ENCODE measurements at places on chromosomes 11 and 22.

DNA sequence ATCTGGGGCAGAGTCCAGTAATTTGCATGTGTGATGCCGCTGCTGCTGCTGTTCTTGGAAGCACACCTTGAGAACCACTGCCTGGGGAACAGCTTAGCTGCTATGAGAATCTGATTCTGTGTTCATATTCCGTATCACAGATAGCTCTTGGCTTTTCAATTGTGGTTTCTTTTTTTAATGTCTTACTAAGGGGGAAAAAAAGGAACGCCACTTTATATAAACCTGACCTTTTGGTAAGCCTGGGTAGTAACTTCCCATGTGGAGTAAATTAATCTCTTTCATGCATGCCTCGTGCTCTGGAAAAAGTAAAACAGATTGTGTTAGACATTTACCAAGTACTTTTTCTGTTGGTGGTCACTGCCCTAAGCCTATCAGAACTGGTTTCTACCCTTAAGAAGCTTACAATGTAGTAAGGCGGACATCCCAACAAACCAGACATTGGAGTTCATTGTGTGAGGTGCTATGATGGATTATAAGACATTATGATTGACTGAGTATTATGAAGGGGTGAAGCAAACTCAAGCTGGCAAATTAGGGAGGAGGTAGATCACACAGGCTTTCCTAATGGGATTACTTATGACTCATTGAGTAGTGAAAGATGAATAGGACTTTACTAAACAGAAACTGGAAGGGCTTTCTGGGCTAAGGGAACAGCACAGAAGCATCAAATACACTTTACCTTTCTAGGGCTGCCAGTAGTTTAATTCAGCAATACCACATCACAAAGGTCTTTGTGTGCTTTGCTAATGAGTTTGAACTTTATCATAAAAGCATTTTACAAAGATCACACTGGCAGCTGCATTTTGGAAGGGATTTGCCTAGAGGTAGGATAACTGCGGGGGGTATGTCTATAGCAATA, 64.7 kb downstream of the MAML2 start:
- DNase-seq: no peak

DNA sequence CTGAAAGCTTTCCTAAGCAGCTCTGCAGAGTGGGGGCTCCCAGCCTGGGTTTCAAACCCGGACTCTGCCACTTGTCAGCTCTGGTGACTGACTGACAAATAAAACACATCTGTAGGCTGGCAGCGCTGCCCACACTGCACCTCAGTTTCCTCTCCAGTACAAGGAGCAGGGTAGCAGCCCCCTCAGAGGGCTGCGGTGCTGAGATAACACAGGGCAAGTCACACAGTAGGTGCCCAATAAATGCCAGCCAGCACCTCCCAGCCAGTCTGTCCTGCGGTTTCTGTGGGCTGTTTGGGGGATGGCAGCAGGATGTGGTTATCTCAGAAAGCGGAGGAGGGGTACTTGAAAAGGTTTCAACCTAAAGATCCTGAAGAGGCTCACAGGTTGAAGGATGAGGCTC, 1.5 kb downstream of the SYT12 start:
- no peak for DNase-seq

DNA sequence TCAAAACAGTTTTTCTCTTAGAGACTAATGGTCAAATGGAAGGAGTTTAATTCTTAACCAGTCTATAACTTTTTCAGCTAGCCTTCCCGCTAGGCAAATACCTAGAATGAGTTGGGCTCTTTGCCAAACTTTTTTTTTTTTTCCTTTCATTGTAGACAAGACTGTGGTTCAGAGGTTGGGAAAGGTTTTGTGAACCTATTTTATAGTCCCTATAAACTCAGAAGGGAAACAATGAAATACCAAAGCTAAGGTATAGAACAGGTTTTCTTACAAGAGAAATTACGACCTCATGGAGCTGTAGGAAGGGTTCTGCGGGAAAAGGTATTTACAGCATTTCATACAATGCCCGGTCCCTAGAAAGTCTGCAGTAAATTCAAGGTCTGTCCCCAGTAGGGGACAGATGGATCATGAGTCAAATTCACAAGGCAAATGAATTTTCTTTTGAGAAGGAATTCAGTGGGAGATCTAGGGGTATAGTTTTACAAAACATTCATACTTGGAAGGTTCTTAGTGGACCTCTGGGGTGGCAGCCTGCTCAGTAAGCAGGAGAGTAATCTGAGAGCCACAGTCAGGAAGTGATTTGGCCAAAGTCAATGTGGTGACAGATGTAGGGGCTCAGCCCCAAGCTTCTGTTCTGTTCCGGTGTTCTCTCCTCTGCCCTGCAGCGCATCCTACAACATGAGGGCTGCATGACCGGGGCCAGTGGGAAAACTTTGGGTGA, 146.8 kb downstream of the DBX1 start:
- DNase-seq: no peak

DNA sequence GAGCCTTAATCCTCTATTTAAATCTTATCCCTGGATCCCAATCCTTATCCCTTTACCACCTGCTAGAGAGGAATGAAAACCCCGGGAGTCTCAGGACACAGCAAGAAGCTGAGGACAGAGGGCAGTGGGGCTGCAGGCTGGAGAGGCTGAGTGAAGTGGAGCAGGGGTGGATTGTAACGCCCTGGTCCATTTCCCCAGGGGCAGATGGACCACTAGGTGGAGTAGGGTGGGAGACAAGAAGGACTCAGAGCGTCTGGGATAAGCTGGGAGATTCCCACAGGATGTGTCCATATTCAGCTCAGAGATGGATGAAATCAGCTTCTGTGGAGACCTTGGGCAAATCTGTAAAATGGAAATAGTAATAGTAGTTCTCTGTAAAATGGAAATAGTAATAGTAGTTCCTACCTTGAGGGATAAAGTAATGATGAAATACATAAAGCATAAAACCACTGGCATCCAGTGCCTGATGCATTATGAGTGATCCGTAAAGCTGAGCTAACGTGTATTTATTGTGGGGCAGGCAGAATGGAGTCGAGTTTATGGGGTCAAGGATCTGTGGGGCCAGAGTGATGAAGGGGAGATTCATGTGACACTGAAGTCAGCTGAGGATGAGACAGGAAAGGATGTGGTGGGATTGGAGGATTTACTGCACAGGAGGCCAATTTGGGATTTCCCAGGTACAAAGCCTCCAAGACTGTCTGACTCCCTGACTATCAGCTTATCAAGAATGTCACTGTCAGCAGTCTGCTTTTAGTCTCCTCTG, 1.9 kb upstream of the ROBO4 start:
- peak; percentile 69 for DNase-seq

- DNase-seq: no peak
These were observed 734 bp downstream of the SNU13 start for GRCh38 chr22:41687901-41688364.

DNA sequence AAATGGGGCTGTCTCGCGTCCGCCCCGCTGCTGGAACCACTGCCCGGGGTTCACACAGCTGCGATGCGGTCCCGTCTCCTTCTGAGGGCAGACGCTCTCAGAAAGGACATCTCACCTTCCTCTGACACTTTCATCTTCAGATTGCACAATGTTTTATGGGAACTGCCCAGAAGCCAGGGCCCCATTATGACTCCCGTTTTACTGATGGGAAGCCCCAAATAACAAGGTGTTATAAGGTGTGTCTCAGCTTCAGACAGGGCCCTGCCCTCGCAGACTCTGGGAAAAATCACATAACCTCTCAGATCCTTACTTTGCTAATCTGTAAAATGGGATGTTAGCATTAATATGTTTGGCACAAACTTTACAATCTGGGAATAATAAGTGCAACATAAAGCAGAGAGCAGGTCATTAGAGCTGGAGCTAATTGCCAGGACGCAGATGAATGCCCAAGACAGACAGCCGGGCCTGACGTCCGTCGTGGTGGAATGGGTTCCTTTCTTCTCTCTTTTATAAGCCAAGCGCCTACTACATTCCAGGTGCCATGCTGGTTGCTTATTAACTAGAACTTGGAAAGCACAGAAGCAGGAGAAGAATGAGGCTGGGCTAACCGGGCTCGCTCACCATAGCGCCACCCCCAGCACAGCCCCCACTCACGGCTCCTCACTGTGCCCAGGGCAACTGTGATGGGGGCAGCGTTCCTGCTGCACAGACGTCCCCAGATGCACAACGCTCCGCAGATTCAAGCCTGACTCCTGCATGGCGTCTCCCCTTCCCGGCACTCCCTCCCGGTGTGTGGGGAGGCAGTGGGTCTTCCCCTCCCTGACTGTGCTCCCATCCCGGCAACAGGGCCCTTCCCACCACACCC, 43.8 kb downstream of the TRMU start:
- no peak for DNase-seq

DNA sequence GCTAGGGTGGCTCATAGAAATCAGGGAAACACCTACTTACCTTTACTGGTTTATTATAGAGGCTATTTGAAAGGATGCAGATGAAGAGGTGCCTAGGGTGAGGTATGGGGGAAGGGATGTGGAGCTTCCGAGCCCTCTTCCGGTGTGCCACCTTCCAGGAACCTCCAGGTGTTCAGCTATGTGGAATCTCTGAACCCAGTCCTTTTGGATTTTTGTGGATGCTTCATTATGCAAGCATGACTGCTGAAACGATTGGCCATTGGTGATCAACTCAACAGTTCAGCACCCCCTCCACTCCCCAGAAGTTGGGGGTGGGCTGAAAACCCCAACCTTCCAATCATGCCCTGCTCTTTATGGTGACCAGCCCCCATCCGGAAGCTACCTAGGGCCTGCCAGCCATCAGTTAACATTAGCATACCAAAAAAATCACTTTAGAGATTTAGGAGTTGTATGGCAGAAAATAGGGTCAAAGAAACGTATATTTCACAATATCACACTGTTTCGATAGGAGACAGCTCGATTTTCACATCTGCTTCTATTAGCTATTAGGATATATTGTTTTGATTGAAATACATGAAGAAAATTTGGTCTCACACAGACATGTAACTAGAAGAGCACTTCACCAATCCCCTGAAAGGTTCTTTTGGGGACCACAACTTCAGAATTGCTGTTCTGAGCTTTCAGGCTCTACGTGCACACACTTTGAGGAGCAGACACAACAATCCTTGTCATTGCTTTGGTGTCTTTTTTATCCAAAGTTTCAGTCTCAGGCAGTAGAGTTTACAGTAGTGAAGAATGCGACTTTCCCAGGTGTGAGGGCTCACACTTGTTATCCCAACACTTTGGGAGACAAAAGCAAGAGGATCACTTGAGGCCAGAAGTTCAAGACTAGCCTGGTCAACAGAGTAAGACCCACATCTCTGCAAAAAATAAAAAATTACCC, 3.3 kb upstream of the POLR2G start:
- DNase-seq: no peak

DNA sequence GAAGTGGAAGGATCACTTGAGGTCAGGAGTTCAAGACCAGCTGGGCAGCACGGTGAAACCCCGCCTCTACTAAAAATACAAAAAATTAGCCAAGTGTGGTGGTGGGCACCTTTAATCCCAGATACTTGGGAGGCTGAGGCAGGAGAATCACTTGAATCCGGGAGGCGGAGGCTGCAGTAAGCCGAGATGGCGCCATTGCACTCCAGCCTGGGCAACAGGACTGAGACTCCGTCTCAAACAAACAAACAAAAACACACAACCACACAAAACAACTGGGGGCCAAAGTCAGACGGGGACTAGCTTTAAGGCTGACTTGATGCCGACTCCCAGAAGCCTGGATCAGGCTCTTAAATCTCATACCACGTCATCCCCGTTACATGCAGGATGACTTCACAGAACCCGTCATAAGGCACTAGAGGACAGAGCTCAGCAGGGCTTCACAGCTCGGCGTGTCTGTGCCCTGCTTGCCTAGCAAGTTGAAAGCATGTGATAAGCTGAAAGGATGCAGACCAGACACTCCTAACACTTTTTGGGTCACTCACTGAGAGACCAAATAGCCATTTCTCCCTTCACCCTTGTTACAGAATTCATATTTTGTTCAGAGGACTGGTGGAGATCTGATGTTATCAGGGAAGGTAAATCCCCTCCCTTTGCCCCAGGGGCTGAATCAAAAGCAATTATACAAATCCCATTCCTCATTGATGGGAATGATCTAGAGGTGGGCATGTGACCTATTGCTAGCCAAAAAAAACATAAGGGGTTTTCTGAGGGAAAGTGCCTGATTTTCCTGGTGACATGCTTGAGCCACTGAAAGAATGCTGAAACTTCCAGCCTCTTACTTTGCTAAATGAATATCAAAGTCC, 65.4 kb downstream of the GAB2 start:
- DNase-seq: no peak

DNA sequence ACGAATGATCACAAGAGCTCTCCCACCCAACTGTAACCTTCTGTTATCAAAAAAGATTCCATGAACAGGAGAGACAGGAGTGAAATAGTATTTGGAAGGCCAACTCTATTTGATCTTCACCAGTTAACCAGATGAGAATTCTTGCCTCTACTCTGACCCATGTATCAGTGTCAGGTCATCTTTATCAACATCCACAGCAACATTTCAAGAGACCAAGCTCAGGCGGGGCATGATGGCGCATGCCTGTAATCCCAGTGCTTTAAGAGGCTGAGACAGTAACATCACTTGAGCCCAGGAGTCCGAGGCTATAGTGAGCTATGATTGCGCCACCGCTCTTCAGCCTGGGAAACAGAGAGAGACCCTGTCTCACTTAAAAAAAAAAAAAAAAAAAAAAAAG, 62.3 kb downstream of the GAB2 start:
- DNase-seq: no peak

- DNase-seq: no peak
These were observed 458.5 kb upstream of the CCDC90B start for GRCh38 chr11:83744620-83745192.

- no peak for DNase-seq
These were observed 1.4 kb downstream of the XBP1 start for GRCh38 chr22:28798810-28799605.

GRCh38 chr22:46085828-46086576, 64.3 kb upstream of the PPARA start:
- no peak for DNase-seq

GRCh38 chr11:74538680-74539079, 45.2 kb upstream of the LIPT2 start:
- peak; percentile 36 for DNase-seq

- no peak for DNase-seq
These were observed 16.4 kb downstream of the CABIN1 start for GRCh38 chr22:24027389-24027975.

DNA sequence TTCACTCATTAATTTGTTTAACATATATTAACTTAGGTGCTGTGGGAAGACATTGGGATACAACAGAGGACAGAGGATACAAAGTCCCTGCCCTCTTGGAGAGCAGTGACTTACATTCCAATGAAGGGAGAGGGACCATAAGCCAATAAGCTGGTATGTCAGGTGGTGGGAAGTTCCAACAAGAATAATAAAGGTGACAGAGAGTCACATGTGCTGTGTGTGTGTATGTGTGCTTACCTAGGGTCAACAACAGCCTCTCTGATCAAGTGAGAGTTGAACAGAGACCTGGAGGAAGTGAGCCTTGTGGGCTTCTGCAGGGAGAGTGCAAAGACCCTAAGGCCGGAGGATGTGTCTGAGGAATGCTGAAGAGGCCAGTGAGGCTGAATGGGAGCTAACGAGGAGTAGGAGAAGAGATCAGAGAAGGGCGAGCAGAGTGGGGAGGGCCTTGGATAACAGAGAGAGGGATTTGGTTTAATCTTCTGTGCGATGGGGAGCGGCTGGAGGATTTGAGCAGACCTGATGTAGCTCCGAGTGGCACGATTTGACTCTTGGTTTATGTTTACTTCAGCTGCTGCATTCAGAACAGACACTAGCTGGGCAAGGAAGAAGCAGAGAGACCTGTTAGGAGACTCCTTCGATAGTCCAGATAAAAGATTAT, 35.3 kb downstream of the MAP6 start:
- no peak for DNase-seq

GRCh38 chr11:28153586-28153985, 45.4 kb downstream of the METTL15 start:
- no peak for DNase-seq

All from osteocyte (in vitro differentiated cells).